Stromal cell of bone marrow (primary cell): ENCODE measurements at places on chromosomes 11 and 22.
A peak's percentile ranks its signal among the peaks of the same experiment; 100 is the strongest.

DNA sequence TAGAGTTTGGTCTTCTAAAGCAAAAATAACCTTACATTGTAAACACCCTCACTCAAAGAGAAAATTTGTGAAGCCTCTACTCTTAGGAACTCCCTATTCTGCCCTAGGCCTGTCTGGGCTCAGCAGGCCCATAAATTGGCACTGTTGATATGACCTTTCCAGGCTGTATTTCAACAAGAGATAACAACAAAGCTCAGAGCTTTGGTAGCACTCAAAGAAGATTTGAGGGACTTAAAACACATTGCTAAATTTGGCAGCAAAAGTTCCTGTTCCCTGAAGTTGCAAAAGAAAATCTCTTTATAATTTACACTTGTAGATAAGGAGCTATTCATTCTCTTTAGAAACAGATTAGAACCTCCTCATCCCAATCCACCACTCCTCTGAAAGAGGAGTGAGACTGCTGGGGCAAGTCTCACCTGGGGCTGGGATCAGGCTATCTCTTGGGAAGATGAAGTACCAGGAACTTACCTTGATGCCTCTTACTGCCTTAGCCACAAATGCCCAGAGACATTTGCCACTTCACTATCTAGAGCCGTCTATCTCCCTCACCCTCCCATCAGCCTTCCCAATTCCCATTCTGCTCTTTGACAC is 110.4 kb upstream of the AKIP1 start:
- no peak for DNase-seq

DNA sequence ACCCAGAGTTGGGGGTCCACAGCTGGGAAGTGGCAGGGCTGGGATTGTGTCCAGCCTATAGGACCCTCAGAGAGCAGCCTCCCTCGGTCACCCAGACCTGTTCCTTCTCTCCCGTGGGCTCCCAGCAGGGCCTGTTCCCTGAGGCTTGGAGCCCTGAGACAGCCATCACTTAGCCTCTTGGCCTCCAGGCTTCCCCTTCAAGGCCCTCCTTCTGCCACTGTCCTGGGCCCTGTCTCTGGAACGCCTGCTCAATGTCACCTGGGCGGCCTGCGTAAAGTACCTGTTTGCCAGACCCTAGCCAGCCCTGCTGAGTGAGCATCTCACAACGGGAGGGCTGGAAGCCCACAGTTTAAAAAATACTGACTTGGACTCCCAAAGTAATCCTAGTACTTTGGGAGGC is 6.5 kb downstream of the MGAT3 start:
- DNase-seq, result no peak

- DNase-seq, result peak; percentile 45
Measured at GRCh38 chr11:29527391-29527936, 489.4 kb downstream of the KCNA4 start.

- DNase-seq, result peak; percentile 47
Measured at GRCh38 chr11:109604481-109605400, 182.8 kb downstream of the C11orf87 start.

DNA sequence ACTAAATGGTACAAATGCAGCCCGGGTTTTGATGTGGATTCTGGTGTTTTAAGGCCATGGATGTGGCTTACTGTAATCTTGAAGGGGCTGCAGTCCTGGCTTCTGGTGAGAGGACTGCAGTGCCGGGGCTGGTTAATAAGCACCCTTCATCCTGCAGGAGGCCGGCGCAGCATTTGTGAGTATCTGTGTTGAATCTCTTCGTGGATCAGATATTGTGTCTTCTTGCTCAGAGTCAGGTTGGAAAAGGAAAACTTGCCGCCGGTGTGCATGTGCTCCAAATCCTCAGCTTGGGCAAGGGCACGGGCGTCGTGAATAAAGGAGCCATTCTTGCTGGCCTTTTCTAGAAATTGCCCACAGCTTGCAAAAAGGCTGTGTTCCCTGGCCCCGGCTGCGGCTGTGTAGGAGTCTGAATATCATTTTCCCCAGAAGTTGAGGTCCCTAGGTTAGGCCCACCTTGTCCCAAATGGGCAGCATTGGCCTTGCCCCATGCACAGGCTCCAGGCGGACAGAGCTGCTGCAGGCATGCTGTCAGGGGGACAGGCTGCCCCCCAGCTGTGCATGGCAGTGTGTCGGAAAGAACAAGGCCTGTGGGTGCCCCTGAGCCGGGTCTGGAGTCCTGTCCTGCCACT is 28.9 kb upstream of the PARVB start:
- no peak for DNase-seq

DNA sequence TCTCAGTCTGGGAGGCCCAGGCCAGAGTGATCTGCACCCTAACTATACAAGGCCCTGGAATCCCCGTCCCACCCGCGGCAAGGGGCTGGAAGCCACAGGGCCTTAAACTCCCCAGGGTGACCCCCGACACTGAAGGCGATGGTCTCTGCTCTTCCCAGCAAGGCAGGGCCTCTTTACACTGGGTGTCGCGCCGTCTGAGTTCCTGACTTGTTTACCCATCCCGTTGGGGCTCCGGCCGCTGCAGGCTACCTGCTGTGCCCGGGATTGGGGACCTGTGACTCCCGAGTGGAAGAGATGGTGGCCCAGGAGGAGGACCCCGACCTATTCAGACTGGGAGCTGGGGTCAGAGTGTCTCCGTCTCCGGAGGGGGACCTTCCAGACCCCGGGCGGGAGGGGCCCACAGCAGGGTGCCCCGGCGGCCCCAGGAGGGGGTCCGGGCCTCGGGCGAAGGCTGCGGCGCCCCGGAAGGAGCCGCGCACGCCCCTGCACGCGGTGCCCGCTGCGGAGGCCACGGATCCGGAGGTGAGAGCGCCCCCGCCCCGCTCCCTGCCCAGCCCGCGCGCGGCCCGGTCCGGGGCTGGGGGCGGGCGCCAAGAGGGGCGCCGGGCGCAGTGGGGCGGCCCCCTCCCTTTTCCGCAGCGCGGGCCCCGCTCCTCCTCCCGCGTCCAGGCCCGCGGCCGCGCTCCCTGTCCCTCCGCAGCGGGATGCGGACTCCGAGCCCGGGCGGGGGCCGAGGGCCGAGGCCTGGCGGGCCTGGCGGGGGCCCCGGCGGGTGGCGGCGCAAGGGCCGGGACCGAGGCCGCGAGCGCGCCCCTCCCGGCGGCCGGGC is 560 bp upstream of the MPPED1 start:
- no peak for DNase-seq

DNA sequence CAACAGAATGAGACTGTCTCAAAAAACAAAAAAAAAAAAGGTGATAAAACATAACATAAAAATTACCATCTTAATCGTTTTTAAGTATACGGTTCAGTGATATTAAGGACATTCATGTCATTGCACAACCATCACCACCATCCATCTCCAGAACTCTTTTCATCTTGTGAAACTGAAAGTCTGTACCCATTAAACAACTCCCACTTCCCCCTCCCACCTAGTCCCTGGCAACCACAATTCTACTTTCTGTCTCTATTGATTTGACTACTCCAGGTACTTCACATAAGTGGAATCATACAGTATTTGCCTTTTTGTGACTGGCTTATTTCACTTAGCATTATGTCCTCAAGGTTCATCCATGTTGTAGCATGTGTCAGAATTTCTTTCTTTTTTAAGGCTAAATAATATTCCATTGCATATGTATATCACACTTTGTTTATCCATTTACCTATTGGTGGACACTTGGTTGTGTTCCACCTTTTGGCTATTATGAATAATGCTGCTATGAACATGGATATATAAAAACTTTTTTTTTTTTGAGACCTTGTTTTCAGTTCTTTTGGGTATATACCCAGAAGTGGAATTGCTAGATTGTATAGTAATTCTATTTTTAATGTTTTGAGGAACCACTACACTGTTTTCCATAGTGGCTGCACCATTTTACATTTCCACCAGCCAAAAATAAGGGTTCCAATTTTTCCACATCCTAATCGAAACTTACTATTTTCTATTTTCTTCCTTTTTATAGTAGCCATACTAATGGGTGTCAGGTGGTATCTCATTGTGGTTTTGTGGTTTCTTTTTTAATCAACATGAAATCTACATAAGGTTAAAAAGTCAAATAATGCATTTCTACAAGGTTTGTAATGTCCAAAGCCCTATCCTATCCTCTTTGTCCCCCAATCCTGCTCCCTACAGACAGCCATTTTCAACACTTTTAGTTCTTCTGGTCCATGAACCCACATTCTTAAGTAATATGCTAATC is 23.4 kb upstream of the PIK3C2A start:
- DNase-seq, result no peak

GRCh38 chr22:46538814-46539160 is 1.4 kb upstream of the CELSR1 start:
- no peak for DNase-seq

DNA sequence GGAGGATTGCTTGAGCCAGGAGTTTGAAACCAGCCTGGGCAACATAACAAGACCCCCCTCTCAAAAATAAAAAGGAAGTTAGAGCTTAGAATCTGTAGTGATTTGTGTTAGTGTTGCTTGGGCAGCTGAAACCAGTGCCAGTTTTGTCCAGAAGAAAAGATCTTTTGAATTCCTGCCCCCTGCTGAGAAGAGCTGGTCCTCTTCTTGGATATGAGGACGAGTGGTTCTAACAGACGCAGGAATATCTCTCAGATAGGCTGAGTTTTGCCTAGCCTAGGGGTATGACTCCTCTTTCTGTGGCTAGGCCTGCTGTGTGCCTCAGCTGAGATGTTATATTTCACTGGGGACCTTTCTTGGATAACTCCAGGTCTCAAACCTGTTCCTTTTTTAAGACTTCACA is 102.8 kb downstream of the STIM1 start:
- no peak for DNase-seq
